A549 (cell line): ENCODE measurements at places on chromosomes 6 and 20. TPM values are rescaled to one million over a fixed set of nuclear protein-coding genes. Genes with fewer than 3 reads are reported as not detected.

- no peak for DNase-seq
Measured at GRCh38 chr20:45406260-45407066, 1.6 kb upstream of the DBNDD2 start.

- no peak for DNase-seq
Measured at GRCh38 chr6:156698239-156699016, 78.8 kb upstream of the ARID1B start.

MYB gene
- 0.27 to 0.47 TPM (median 0.38 TPM) in 3 replicates for polyA plus RNA-seq

- DNase-seq = no peak
Measured at GRCh38 chr6:3072798-3073197, 4.5 kb downstream of the RIPK1 start.

LGSN gene
- polyA plus RNA-seq = 8.1 to 11.2 TPM (median 9.8 TPM) in 3 replicates

BCKDHB gene
- polyA plus RNA-seq = 6.4 to 7.7 TPM (median 7.4 TPM) in 3 replicates

- no peak for DNase-seq
Measured at GRCh38 chr6:3296078-3296477, 37.3 kb downstream of the PSMG4 start.

LCA5 gene
- polyA plus RNA-seq = 1.0 to 1.4 TPM (median 1.2 TPM) in 3 replicates

DNA sequence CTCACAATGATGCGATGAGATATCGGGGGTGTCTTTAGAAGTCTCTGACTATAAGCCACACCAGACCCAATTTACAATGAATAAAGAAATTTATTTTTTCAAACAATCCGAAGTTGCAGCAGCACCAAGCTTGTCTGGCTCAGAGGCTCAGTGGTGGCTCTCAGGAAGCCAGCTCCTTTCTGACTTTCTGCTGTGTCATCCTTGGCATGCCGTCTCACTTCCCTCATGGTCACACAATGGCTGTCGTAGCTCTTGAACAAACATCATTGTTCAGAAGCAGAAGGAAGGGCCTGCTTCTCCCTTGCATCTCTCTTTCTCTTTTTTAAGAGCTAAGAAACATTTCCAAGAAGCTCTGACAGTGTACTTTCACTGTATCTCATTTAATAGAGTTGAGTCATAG lies 299.0 kb downstream of the DOK5 start:
- DNase-seq = peak; percentile 13

BPHL gene
- polyA plus RNA-seq = 14.9 to 18.7 TPM (median 16.5 TPM) in 3 replicates

DNA sequence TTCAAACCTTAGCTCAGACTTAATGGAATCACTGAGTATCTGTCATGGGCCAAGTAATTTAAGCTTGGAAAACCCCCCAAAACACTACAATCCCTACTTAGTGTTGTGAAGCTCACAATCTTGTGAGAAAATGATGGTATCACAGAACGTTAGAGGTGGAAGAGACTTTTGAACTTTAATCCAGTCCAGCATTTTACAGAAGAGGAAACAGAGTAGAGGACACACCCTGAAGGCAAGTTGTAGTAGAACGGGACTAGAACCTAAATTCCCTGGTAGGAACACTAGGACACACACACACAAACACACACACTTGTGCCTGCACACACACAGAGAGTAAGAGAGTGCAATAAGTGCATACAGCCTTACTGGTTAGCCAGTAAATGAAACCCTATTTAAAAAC lies 50.2 kb upstream of the CAP2 start:
- DNase-seq = no peak

- no peak for DNase-seq
Measured at GRCh38 chr6:795046-795685, 102.2 kb upstream of the EXOC2 start.

GRCh38 chr20:56587307-56588041 lies 41.6 kb upstream of the TFAP2C start:
- no peak for DNase-seq
